SJSA1 (cell line): ENCODE measurements at places on chromosomes 12 and 14. TPM values are rescaled to one million over a fixed set of nuclear protein-coding genes. Genes with fewer than 3 reads are reported as not detected.

HOXC6 gene
- total RNA-seq: 2.9 and 6.2 TPM in 2 replicates

VDR gene
- 1.4 and 2.5 TPM in 2 replicates for total RNA-seq

TAS2R43 gene
- total RNA-seq: 0.29 TPM in 1 of 2 replicates, not detected in the other

MSRB3 gene
- total RNA-seq: 47.2 and 55.9 TPM in 2 replicates

FITM1 gene
- total RNA-seq: 1.8 TPM in 1 of 2 replicates, not detected in the other

CIDEB gene
- not detected in 2 replicates for total RNA-seq

HAL gene
- total RNA-seq: 0.18 and 0.34 TPM in 2 replicates

MSI1 gene
- total RNA-seq: not detected in 2 replicates

SYCP3 gene
- total RNA-seq: not detected in 2 replicates

LMNTD1 gene
- 1.0 and 1.9 TPM in 2 replicates for total RNA-seq

EPYC gene
- total RNA-seq: 0.05 TPM in 1 of 2 replicates, not detected in the other

SLC25A21 gene
- total RNA-seq: 1.2 and 2.6 TPM in 2 replicates

PZP gene
- total RNA-seq: not detected in 2 replicates

GPR132 gene
- not detected in 2 replicates for total RNA-seq
